MG63 (cell line): ENCODE measurements at places on chromosomes 5 and 9. TPM values are rescaled to one million over a fixed set of nuclear protein-coding genes. Genes with fewer than 3 reads are reported as not detected.

GCNT4 gene
- 0.02 TPM in 1 of 2 replicates, not detected in the other for total RNA-seq

TLX3 gene
- total RNA-seq, result not detected in 2 replicates

SLC38A9 gene
- total RNA-seq, result 12.9 and 30.0 TPM in 2 replicates

ORM2 gene
- not detected in 2 replicates for total RNA-seq

SLC6A3 gene
- total RNA-seq, result not detected in 2 replicates

GARIN3 gene
- total RNA-seq, result not detected in 2 replicates

TBC1D2 gene
- 3.6 and 5.2 TPM in 2 replicates for total RNA-seq

RASGRF2 gene
- 2.7 and 3.6 TPM in 2 replicates for total RNA-seq

ATP6V0E1 gene
- total RNA-seq, result 296 and 325 TPM in 2 replicates

WDR38 gene
- not detected in 2 replicates for total RNA-seq

ZDHHC21 gene
- total RNA-seq, result 75.4 and 95.2 TPM in 2 replicates

IFNK gene
- total RNA-seq, result not detected in 2 replicates

FGD3 gene
- not detected in 2 replicates for total RNA-seq

ANKRD31 gene
- not detected in 2 replicates for total RNA-seq

FBXL7 gene
- total RNA-seq, result 9.4 and 17.9 TPM in 2 replicates
